ENCODE measurements at places on chromosomes 1 and 21.

DNA sequence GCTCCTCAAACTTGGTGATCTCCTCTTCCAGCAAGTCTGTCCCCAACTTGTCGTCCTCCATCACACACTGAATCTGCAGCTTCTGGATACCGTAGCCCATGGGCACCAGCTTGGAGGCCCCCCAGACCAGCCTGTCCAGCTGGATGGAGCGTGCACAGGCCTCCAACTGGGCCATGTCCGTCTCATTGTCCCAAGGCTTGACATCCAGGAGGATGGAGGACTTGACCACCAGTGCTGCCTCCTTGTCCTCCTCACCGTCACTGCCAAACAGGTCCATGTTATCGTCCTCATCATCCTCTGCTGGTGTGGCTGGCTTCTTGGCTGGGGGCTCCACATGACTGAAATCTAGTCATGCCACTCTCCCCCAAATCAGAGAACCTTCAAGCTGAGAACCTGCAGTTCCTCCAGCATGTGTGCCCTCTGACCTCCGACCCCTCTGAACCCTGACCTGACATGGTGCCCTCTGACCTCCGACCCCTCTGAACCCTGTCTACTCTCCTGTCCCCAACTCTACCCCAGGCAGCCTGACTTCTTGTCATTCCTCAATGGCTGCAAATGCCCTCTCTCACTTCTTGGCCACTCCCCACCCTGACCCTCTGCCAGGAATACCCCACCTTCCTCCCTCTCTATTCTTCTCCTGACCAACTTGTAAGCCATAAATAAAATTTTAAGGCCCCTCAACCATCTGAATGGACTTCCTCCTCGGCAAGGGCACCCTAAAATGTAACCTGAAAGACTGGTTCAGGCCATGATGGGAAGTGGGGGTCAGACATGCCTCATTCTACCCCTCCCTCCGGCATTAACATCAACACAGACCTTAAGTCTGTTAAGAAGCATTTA is 275.7 kb upstream of the C1orf174 start:
- DNase-seq = no peak

GRCh38 chr1:116151739-116152576 is 40.8 kb downstream of the MAB21L3 start:
- peak; percentile 65 for DNase-seq

DNA sequence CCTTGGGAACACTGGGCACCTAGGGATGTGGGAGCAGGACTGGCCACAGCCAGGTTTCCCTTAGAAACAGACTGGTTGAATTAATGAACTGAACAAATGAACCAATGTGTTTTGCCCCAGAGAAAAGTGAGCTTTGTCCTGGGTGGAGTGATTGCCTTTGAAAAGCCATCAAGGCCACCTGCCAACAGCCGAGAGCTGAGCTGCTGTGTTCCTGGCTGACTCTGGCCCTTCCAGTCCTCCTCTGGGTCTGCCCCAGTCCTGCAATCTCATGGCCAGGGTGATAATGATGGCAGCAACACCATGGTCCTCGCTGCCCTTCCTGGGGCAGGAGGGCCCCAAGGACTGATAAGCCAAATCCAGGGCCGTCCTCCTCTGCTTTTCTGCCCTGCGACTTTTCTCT is 18.2 kb upstream of the GJA9 start:
- DNase-seq = no peak

- peak; percentile 8 for DNase-seq
These were observed 433 bp downstream of the TIMM17A start for GRCh38 chr1:201955729-201956143.

GRCh38 chr1:91617285-91617765 is 116.7 kb downstream of the CDC7 start:
- DNase-seq = no peak

GRCh38 chr1:117760485-117760884 is 154.6 kb downstream of the TENT5C start:
- DNase-seq = no peak

- DNase-seq = no peak
These were observed 40.1 kb downstream of the ARHGEF16 start for GRCh38 chr1:3494321-3495308.

- DNase-seq = no peak
These were observed 12.3 kb downstream of the BARHL2 start for GRCh38 chr1:90704817-90705216.

GRCh38 chr1:224539971-224540370 is 76.1 kb upstream of the CNIH3 start:
- DNase-seq = peak; percentile 22

- no peak for DNase-seq
These were observed 257.1 kb downstream of the BRINP2 start for GRCh38 chr1:177427811-177428210.

GRCh38 chr1:64744492-64745180 is at the start of gene RAVER2:
Gene RAVER2, plus strand, starts transcription at chr1:64745075. Its CDS starts 98 bp downstream, at chr1:64745173.
- peak; percentile 40 for DNase-seq

- DNase-seq = no peak
These were observed 29.3 kb downstream of the SGIP1 start for GRCh38 chr1:66563094-66563800.

- no peak for DNase-seq
These were observed 474.6 kb upstream of the USP24 start for GRCh38 chr1:55689800-55690199.

- no peak for DNase-seq
These were observed 54.6 kb upstream of the SYT14 start for GRCh38 chr1:209883341-209883971.

- DNase-seq = no peak
These were observed 31.4 kb downstream of the DDR2 start for GRCh38 chr1:162663589-162664106.

DNA sequence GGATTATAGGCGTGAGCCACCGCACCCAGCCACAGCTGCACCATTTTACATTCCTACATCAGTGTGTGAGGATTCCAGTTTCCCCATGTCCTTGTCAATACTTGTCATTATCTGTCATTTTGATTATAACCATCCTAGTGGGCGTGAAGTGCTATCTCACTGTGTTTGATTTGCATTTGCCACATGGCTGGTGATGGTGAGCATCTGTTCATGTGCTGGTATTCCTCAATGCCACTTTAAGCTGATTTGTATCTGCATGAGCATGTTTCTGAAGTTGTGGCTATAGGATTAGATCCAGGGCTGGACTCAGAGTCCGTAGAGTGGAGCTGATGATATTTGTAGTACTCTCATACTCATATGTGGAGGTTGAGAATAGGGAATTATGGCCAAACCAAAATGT is 36.6 kb downstream of the SRRM1 start:
- no peak for DNase-seq

GRCh38 chr1:100219457-100219856 is 30.2 kb downstream of the DBT start:
- DNase-seq = peak; percentile 29

DNA sequence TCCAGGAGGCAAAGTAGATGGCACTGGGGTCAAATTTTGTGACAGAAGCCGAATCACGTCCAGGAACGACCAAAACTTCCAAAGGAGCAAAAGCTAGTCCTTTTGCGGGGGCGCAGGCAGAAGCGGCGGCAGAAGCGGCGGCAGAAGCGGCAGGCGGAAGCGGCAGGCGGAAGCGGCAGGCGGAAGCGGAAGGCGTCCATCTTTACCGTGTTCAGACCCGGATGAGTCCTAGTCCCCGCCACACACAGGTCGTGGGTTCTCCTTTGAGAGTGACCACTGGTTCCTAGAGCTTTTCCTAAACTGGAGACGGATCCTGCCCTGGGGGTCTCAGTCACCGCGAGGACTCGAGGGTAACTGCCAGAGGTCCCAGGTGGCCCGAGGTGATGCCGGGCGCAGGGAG is 53.6 kb downstream of the POFUT2 start:
- no peak for DNase-seq

GRCh38 chr21:32036756-32037155 is 163.9 kb downstream of the HUNK start:
- DNase-seq = no peak

GRCh38 chr1:209589440-209589839 is 5.9 kb downstream of the CAMK1G start:
- no peak for DNase-seq

GRCh38 chr1:84876353-84876752 is 16.7 kb downstream of the LPAR3 start:
- no peak for DNase-seq

- DNase-seq = no peak
These were observed 48.8 kb downstream of the ZBTB40 start for GRCh38 chr1:22500471-22500870.

DNA sequence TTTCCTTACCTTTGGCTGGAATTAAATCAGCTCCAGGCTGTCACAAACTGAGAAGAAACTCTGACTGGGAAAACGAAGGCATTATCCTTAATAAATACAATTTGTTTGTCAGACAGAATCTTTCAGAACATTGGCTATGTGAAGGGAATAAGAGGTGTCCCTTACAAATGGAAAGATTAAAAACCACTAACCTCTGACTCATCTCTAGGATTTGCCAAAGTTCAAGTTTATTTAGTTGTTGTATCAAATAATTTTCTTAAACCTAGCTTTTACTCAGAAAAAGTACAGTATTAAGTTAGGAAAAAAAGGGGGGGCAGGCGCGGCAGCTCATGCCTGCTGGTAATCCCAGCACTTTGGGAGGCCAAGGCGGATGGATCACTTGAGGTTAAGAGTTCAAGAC is 15.7 kb downstream of the SERTAD4 start:
- DNase-seq = no peak

DNA sequence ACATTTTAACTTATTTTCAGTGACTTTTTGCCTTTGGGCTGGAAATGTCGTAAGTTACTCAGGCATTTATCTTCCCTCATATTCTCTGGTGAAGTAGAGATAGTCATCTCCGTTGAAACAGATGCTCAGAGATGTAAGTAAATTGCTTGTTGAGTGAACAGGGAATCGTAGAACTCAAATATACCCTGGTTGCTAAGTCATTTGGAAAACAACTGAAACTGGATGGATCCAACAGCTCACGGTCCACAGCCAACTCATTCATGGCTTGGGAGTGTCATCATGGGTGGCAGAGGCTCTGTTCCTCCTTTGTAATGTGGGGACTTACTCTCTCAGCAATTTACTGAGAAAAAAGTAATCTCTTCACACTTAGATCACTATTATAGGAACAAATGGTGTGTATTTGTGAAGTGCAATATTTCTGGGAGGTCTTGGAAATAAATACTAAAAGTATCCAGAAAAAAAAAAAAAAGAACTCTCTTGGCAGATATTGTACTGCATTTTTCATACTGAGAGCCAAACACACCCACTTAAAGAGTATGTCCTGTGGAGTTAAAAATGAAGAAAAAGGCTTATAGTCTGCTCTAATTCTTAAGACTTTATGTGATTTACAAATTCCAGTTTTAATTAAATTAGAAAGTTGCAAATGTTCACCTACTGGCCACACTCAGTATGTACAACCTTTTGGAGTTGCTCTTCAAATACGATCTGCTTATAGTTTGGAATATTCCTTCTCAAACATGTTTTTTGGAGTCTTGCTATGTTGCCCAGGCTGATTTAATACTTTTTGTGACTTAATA is 107.4 kb downstream of the LEPR start:
- no peak for DNase-seq

Data from Jurkat, Clone E6-1 (cell line).